ENCODE measurements at places on chromosomes 5 and 9.
A peak's percentile ranks its signal among the peaks of the same experiment; 100 is the strongest.

DNA sequence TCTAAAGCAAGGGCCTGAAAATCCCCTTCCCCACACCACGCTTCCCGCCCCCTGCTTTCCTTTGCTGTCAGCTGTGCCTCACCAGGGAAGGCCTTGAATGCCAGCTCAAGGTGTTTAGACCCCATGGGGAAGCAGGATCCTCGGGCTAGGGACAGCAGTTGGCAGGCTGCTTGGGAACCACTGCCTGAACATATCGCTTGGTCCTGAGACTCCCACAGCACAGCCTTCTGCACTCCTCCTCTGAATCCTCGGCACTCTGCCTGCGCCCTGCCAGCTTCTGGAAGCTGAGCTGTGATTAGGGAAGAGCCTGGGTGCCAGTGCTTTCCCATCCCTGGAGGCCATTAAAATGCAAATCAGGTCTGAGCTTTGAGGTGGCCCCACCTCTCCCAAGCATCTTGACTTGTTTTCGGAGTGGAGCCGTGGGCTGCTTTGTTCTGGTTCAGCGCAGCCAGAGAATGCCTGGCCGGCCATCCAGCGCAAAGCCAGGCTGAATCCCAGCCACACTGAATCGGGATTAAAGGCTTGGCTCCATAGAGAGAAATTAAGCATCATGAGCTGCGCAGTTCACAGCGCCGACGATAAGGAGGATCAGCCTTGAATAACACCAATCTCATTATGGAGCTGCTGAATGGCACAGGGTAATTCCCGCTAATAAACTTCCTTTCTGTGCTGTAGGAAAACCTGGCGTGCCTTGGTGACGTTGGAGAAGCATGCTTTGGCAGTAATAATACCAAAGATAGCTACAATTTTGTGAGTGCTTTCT, 40.0 kb downstream of the AMBP start:
- no peak for DNase-seq

- DNase-seq: no peak
These were observed 69.3 kb downstream of the MAMDC2 start for GRCh38 chr9:70112981-70113380.

DNA sequence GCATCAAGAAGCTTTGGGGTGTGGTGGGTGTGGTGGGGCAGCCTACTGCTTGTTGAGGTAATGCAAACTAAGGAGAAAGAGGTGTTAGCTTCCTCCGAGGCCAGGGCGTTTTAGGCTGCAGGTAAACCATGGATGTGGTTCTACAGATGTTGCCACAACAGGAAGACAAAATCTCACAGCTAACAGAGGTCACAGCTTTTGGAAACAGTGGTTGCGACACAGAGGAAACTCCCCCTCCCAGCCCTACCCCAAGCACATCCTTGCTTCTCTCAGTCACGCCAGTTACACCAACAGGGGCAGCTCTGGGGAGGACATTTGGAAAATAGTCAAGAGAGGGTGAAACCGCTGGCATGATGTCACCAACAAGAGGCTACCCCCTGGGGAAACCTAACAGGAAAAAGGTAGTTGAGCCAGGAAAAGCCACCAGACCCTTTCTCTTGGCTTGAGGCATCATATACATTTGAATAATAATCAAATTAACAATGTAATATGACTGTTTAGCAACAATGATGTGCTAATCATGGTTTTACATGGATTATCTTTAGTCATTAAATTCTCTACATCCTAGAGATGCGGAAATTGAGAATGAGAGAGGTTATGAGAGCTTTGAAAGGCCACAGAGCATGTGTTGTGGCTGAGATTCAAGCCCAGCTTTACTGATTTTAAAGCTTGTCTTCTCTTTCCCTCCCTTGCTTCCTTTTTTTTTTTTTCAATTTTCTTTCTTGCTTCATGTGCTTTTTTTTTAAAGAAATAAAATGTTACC, 82.2 kb upstream of the IL12B start:
- peak; percentile 83 for DNase-seq

DNA sequence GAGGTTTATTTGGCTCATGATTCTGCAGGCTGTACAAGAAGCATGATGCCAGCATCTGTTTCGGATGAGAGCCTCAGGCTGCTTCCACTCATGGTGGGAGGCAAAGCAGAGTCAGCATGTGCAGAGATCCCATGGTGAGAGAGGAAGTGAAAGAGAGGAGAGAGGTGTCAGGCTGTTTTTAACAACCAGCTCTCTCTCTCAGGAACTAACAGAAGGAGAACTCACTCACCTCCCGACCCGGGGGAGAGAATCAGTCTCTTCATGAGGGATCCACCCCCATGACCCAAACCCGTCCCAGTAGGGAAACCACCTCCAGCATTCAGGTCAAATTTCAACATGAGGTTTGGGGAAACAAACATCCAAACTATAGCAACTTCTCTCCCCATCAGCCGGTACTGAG, 187.7 kb downstream of the ENC1 start:
- DNase-seq: peak; percentile 5

GRCh38 chr5:33231935-33232334, 208.8 kb upstream of the TARS1 start:
- DNase-seq: no peak

DNA sequence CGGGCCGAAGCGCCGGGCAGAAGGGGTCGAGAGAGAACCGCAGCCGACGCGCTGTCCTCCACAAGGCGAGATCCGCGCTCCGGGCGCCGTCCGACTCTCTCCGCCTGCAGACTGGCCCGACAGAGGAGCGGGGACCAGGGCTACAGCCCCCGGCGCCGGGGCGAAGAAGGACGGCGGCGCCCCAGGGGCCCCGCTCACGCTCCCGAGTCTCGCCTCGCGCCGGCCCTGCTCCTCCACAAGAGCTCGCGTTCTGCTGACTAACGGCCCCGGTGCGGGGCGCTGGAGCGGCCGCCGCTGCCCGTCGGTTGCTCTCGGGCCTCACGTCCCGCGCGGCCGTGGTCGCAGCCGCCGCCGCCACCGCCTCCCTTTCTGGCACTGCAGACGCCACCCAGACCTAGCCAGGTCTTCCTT, 338 bp downstream of the ABHD17B start:
- DNase-seq: no peak

GRCh38 chr5:167763772-167764171, 527.7 kb upstream of the WWC1 start:
- DNase-seq: no peak

DNA sequence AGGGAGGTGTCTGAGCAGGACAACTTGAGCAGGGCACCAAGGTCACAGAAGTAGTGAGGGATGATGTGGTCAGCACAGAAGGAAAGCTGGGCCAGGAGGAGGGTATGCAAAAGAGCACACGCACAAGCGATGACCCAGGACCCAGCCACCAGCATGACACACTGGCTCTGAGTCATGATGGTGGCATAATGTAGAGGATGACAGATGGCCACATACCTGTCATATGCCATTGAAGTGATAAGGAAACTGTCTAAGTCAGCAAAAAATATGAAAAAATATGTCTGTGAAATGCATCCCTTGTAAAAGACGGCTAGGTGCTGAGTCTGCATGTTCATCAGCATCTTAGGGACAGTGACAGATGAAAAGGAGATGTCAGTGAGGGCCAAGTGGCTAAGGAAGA, 380 bp downstream of the OR1J1 start:
- DNase-seq: no peak

DNA sequence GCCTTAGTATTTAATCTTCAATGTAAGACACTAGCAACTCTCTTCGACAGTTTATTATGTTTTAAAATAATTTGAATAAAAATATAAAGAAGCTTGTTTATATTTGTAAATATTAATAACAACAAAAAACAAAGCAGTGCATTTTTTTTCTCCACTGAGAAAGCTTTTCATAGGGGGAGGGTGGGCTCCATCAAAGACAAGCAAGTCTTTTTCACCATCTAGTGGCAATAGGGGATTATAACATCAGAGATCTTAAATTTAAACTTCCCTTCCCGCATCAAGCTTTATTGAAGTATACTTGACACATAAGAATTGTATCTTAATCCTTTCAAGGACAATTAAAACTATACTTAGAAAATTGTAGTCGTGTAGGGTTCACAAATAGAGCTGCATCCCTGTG, 9.3 kb upstream of the OR13F1 start:
- peak; percentile 14 for DNase-seq

DNA sequence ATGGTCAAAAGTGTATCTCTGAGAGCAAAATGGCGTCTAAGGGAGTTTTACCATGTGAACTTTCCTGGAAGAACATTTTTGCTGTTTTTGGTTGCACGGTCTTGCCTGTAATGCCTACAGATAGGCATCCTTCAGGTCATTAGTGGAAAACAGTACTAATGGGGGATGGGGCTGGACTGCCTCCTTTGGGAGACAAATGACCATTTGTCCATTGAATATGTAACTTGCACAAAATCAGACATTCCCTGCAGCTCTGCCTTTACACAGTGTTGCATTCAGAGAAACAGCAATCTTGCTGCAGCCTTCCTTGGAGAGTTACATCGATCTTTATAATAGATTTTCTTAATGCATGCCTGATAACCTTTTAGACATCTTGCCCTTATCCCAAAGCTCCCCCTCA, 138.5 kb upstream of the EGFLAM start:
- no peak for DNase-seq

- peak; percentile 45 for DNase-seq
These were observed 192.3 kb downstream of the PALM2AKAP2 start for GRCh38 chr9:109972026-109972882.
